NCI-H1105 treated with DMSO at 0.1 percent for 48 hours (cell line): ENCODE measurements at places on chromosomes 7 and 10.

DNA sequence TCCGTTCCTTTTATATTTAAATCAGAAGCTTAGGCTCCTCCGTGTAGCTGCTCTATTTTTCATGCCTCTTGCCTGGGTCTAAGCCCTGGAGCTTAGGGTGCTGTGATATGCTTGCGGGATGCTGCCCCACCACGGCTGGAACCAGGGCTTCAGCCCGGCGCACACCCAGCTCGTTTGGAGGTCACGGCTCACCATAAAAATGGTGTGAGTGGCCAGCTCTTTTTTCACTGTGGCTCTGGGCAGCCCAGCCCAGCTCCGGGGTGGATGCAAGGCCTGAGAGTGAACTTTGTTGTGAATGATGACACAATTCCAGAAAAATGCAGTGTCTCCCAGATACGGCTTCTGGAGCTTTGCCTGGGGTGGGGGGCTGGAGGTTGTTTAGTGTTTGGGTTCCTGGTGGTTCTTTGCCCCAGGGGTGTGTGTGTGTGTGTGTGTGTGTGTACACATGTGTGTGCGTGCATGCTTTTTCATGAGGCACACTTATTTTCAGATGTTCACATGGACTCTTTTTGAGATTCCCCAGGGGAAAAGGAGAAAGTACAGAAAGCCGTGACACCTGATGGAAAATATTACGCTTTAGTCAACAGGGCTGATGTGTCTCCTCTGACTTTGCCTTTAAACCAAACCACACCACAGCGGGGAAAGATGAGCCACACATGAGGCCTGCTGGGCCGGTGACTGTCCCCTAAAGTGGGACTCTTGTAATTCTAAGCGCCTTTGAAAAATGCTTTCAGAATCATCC lies 46.2 kb downstream of the GRK5 start:
- DNase-seq, result no peak

- DNase-seq, result no peak
Observed at GRCh38 chr7:132709971-132710567, 133.8 kb upstream of the PLXNA4 start.

- no peak for DNase-seq
Observed at GRCh38 chr7:74482629-74483401, 29.1 kb downstream of the GTF2IRD1 start.

DNA sequence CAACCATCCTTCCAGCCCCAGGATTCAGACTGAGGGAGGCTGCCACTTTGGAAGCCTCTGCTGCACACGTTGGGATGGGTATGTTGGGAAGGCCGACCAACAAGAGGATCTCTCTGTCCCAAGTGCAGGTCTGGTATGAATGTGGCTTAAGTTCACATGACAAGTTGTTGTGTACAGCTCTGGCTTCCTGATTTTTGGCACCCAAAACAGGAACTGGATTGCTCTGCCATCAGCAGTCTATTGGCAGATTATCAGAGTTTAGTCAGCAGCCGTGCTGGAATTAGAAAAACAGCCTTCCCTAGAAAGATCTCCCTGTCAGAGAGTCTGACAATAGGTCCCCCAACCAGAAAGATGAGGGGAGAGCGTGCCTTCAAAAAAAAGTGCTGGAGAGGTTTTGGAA lies 66.9 kb downstream of the GOLGA7B start:
- no peak for DNase-seq

DNA sequence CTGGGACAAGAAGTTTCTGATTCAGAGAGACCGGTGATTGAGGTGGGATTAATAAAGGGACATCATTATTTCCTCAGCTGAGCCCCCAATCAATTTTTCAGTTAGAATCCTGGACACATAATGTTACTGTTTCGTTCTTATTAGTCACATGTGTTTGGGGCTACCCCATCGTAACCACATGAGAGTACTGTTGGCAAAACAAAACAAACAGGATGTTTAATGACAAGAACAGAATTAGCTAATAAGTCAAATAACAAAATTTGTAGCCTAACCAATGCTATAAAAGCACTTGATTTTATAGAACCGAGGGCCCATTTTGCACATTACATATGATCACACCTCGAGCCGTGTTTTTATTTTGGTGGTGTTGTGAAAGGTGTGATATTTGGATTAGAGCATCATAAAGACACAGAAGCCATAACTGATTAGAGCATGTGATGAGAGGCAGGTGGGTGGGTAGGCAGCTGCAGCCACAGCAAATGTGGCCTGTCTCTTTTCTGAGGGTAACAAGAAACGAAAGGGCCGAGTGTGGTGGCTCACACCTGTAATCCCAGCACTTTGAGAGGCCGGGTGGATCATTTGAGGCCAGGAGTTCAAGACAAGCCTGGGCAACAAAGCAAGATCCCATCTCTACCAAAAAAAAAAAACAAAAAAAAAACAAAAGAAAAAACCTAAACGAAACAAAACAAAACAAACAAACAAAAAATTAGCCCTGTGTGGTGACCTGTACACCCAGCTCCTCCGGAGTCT lies 1.8 kb upstream of the VWC2 start:
- no peak for DNase-seq

GRCh38 chr10:100737355-100738054 lies 7.9 kb upstream of the PAX2 start:
- no peak for DNase-seq

DNA sequence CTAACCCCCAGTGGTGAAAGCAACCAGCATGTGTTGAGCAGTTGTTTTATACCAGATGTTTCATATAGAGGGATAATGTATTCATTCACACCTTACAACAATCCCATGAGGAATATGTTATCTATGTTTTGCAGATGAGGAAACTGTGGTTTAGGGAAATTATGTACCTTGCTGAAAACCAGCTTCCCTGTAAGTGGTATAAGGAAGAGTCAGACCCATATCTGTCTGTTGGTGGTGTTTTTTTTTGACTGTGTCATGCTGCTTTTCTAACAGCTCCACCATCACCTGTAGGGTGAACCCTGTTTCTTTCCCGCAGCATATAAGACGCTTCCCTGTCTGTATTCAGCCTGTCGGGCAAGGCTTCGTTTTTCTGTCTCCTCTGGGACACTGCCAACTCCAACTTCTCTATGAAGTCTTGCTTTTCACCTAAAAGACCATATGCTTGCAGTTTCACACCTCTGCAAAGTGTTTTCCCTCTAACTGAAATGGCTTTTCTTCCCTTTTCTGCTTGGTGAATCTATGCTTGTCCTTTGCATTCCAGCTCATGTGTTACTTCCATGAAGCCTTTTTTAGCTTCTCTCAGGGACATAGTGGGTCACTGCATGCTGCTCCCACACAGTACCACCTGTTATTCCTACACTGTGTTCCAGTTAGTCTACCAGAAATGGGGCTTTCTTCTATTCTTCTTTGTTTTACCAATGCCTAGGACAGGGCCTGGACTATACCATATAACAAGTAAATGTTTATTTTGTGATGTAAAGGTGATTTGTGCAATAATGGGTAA lies 92.8 kb downstream of the ST7 start:
- DNase-seq, result no peak

DNA sequence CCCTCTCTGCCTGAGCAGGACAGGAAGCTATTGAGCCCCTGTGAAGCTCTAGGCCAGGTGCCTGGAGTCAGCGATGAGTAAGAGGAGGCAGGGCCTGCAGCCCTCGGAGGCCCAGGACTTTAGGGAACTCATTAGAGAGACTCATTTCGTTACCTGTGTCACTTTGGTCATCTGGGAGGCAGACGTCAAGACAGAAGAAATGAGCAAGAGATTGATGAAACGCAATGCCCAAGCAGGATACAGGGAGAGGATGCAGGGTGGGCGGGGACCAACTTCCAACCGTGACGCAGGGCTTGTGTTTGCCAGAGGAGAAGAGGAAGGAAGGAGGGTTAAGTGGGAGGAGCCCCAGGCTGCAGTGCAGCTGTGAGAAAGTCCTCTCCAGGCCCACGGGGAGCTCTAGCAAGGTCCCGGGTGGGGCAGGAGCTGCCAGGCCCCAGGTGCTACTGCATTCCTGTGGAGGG lies 26.4 kb upstream of the GNA12 start:
- no peak for DNase-seq

GRCh38 chr10:11304906-11305585 lies 287.4 kb downstream of the CELF2 start:
- DNase-seq, result no peak

DNA sequence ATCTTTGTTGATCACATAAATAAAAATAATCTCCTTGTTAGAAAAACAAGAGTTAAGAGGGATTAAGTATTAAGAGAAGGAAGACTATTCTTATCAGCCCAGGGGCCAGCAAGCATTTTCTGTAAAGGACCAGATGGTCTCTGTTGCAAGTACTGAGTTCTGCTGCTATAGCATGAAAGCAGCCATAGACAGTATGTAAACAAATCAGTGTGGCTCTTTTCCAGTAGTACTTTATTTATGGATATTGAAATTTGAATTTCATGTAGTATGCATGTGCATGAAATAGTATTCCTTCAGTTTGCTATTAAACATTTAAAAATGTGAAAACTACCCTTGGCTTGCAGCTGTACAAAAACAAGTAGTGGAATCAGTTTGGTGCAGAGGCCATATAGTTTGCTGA lies 81.7 kb downstream of the STK31 start:
- DNase-seq, result no peak

DNA sequence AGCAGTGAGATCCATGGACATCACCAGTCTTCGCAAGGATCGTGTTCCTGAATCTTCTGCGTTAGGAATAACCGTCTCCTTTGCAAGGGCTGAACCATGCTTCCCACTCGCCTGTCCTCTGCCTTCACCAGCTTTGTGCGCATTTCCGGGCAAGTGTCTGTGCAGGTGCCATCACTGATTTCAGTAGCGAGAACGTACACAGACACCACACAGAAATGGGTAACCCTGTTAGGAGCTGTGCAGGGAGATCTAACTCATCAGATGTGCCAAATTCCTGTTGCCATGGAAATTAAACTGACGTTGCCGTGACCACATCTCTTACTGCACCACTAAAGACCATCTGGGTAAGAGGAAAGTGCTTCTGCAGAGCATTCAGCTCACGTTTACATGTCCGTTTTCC lies 146.3 kb downstream of the DIP2C start:
- no peak for DNase-seq

GRCh38 chr7:66860767-66861166 lies 60.3 kb upstream of the TMEM248 start:
- no peak for DNase-seq

DNA sequence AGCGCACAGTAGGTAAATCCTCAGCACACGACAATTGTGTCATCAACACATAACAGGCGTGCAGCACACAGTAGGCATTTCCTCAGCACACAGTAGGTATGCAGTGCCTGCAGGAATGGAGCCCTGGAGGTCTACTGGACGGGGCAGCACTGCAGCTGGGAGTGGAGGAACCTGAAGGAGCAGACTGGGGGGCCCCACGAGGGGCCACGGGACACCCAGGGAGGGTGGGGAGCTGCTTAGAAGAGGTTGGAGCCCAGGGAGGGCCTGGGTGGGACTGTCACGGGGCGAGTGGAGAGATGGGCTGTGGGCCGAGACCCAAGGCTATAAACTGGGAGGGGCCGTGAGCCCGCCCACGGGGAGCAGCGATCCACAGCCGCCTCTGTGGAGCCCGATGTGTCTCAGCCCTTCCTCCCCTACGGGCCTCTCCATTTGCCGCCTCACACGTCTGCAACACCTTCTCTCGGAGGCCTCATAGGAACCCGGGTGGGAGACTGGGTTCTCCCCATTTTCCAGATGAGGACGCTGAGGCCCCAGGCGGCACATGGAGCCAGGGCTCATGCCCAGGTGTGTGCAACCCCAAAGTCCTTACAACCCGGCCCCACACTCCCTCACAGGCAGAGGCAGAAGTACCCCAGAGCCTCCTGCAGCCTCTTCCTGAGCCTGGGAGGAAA lies 101.5 kb downstream of the MICALL2 start:
- no peak for DNase-seq

DNA sequence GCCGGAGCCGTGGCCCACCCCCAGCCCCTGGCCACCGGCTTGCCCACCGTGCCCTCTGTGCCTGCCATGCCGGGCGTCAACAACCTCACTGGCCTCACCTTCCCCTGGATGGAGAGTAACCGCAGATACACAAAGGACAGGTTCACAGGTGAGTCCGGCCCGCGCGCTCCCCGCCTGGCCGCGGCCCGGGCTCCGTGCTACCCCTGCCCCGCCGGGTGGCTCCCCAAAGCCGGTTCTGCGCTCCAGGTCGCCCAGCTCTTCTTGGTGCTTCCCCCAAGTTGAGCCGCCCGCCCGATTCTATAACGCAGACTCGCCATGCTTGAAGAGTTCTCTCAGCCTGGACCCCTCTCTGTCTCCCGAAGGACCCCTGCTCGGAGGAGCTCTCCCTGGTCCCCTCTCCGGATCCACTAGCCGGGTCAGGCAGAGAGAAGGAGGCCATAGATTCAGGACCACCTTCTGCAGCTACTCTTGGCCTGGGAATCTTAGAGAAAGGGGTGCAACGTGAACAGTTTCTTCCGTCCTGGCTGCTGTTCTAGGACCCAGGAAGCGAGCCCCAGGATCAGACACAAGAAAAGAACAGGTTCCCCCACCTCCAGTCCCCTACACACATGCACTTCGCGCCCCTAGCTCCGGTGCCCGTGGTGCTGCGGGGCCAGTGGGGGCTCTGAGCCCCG lies 999 bp downstream of the TLX1 start:
- no peak for DNase-seq
